ENCODE measurements at places on chromosomes 3 and 15. TPM values are rescaled to one million over a fixed set of nuclear protein-coding genes. Genes with fewer than 3 reads are reported as not detected.

- DNase-seq: no peak
Observed at GRCh38 chr3:126908752-126909275, 74.1 kb upstream of the PLXNA1 start.

GRCh38 chr3:100396967-100397366 is 3.9 kb downstream of the TOMM70 start:
- DNase-seq: no peak

The HEXA gene
- 136 TPM for total RNA-seq

The SLC6A11 gene
- not detected for total RNA-seq

DNA sequence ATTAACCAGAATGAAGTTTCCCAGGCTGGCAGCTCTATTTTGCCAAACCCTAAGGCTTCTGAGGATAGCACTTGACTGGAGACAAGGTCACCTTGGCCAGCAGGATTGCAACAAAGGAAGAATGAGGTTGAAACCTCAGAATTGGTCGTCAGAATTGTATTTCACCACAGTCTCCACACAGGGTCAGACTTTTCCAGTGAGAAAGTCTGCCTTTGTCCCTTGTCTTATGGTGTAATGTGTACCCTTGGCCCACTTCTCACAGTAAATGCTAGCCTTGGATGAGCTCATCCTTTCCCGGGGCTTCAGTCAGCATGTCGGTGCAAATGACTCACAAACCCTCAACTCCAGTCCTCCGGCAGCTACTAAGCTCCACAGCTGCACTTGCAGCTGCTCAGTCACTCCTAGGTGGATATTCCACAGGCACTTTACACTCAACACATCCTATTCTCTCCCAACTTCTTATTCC is 19.7 kb downstream of the SSR3 start:
- peak; percentile 97 for DNase-seq

DNA sequence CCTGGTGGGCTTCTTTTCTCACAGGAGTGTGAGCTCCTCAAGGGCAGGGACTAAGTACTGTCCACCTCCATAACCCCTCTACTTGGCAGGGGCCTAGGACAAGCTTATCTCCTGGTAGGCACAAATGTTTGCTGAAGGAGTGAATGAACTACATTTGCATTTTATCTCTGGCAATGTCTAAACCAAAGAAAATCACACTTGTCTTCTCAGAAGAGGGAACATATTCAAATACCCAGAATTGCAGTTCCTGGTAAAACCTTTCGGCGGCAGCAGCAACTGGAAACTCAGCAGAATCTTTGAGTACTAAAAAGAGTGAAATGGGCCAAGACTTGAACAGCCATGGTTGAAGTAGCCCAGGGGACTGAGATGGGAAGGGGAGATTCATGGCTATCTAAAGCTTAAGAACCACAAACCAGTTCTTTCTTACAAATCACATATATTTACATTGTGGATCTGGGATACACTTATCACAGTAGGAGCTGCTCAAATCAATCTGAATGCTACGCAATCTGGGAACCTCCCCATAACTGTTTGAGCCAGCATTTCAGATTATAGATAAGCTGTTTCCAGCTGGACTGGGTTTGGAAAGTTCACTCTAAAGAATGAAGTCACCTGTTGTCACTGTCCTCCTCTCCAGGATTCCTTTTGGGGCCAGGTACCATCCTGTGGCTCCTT is 18.7 kb upstream of the PTPN9 start:
- no peak for DNase-seq

The CAMKV gene
- total RNA-seq: not detected

The NPAP1 gene
- not detected for total RNA-seq

- no peak for DNase-seq
Observed at GRCh38 chr15:66729331-66729951, 27.4 kb downstream of the SMAD6 start.

The FBXO40 gene
- not detected for total RNA-seq

DNA sequence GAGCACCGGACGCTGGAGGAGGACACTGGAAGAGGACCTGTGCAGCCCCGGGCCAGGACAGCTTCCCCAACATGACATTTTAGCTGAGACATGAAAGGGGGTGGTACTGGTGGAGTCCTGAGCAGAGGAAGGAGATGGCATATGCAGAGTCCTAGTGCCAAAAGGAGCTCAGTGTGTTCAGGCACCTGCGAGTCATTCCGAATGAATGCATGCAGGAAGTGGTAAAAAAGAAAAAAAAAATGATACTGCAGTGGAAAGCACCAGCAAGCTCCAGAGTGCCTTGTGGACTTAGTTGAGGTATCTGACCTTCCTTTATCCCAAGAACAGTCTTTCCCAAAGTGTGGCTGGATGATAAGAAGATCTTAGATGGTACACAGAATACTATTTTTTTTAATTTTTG is 6.6 kb upstream of the ZNF148 start:
- DNase-seq: peak; percentile 5

DNA sequence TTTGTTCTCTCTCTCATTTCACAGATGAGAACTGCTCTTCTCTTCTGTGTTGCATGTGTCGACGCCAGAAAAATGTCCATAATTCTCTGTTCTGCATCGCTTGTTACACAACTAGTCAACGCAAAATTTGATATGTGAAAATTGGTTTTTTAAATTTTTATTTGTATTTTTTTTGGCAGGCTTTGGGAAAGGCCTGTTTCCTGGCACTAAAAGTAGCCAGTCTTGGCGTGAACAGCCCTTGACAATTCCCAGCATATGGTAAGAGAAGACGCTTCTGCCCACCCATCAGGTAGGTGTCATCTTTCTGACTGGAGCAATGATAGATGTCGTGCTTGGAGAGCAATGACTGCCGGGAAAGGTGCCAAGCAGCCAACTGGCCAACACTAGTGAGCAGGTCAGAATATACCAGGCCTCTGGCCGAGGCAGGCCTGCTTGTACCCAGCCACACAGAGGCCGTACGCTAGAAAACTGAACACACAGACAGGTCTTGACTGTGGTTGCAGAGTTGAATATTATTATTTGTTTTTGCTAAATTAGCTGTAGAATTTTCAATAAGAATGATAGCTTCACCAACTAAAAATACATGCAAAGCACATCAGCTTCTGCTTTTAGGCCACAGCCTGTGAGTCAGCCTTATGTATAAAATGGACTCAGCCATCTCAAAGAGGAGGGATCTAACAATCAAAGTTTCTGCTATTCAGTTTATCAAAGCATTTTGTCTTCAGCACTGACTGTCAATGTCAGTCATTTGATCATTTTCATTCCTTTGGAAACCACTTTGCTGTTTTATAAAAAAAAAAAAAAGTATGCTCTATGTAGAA is 837.5 kb downstream of the MCTP2 start:
- no peak for DNase-seq

The TRPM1 gene
- total RNA-seq: under 0.01 TPM

The GOLGA8G gene
- total RNA-seq: not detected

The ROPN1 gene
- not detected for total RNA-seq

The LZTFL1 gene
- 6.0 TPM for total RNA-seq

The SNX22 gene
- under 0.01 TPM for total RNA-seq

The ADAMTSL3 gene
- total RNA-seq: 22.2 TPM

The GOLGA6L4 gene
- total RNA-seq: 1.8 TPM

- DNase-seq: no peak
Observed at GRCh38 chr15:64263567-64263966, 92.4 kb downstream of the CSNK1G1 start.

The SNRPN gene
- 95.1 TPM for total RNA-seq

DNA sequence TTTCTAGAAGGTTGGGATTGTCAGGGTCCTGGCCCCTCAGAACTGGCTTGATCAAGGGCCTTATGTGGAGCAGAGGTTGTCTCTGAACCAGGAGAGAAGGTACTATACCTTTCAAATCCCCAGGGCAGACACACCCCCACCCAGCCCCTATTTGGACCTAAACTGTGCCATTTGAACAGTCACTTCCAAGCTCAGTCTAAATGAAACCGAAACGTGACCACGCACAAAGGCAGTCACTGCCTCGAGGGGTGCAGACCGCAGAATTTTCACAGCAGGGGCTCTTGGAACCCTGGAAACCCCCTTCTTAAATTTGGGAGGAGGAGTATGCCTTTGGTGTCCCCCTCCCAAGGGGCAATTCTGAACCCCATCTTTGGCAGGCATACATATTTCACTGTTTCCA is 53.7 kb downstream of the GRIP2 start:
- DNase-seq: no peak

- DNase-seq: no peak
Observed at GRCh38 chr3:64055076-64055475, 31.8 kb upstream of the PSMD6 start.

The CKMT1B gene
- not detected for total RNA-seq

The RBMS3 gene
- 23.1 TPM for total RNA-seq

- no peak for DNase-seq
Observed at GRCh38 chr15:92033723-92034122, 180.2 kb downstream of the SLCO3A1 start.

GRCh38 chr15:76191539-76192244 is 119.6 kb downstream of the ETFA start:
- DNase-seq: no peak

The SNTN gene
- total RNA-seq: not detected

The CLDN18 gene
- total RNA-seq: not detected

Data from dermis microvascular lymphatic vessel endothelial cell (primary cell).